Activated CD4-positive, CD25-positive, alpha-beta regulatory T cell treated with anti-CD3 and anti-CD28 coated beads, Interleukin-2, amount 50 U/mL, for 24 hours (primary cell): ENCODE measurements at places on chromosomes 1 and 21.

GRCh38 chr1:81412954-81413353, 387.8 kb upstream of the ADGRL2 start:
- no peak for ATAC-seq

DNA sequence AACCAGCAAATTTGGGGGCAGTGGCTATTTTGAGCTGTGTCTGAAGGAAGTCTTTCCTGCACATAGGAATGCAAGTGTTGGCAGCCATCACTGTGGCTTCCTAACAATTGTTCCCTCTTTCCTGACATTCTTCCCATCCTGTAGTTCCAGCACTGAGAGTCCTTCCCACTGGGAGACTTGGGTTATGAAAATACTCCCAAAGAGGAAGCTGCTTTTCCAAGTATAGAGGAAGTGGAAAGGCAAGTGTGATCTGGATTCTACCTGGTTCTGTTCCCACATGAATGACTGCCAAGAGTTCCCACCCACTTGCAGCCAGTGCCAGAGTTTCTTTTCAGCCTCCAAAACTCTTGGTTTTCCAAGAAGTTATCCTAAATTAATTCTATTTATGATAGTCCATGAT, 98.5 kb upstream of the CD53 start:
- no peak for ATAC-seq

DNA sequence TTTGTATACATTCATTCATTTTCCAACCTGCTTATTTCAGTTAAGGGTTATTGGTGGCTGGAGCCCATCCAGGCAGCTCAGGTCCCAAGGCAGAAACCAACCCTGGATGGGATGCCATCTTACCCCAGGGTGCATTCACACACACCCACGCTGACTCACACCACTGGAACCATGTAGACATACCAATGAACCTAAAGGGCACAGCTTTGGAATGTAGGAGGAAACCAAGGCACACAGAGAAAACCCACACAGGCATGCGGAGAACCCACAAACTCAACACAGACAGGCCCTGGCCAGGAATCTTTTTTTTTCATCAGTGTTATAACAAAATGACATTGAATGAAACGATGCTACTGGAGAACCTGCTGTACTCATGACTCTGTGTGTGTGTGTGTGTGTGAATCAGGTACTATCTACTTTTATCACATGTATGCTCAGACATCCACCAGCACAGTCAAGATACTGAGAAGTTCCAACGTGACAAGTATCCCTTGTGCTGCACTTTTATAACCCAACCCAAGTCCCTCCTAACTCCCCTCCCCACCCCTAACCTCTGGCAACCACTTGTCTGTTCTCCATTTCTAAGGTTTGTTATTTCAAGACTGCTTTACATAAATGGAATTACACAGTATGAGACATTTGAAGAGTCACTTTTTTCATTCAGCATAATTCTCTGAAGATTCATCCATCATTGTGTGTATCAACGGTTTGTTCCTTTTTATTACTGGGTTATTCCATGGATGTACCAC, 286.8 kb upstream of the PLD5 start:
- no peak for ATAC-seq

- no peak for ATAC-seq
Measured at GRCh38 chr21:39536835-39537234, 75.9 kb upstream of the B3GALT5 start.

- ATAC-seq: no peak
Measured at GRCh38 chr1:232340446-232340845, 289.5 kb downstream of the SIPA1L2 start.

DNA sequence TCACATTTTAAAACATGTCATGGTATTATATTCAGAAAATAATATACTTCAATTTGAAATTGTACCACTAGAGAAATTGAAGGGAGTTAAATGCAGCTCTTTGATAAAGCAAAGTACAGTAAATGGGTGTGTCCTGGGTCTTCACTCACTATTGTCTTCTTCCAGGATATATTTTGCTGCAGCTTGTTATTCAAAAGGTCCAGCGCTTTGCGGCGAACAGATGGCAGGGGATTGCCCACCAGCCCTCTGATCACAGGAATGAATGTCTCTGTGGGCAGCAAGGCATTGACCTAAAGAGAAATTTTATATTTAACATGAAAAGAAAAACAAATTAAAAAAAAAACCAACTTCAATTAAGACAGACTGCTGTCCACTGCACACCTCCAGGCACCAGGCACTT, 35.1 kb downstream of the LGALS8 start:
- no peak for ATAC-seq

GRCh38 chr21:39388038-39388810, 39.3 kb upstream of the HMGN1 start:
- ATAC-seq: peak; percentile 88

DNA sequence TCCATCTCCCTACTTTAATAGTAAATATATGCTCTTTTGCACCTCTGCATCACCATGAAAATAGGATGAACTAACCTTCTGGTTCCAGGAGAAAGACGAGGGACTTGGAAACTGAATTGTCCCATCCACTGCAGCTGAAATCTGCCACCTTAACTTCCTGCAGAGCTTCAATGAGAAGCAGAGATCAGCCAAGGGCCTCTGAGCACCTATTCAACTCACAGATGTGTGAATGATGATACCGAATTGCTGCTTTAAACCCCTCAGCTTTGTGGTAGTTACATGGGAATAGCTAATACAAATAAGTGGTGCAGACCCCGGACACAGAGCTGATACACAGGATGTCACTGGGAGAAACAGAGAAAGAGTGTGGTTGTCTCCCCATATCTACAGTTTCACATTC, 616.8 kb downstream of the NCAM2 start:
- no peak for ATAC-seq

GRCh38 chr1:115218699-115219098, 119.3 kb downstream of the NGF start:
- ATAC-seq: no peak

- ATAC-seq: no peak
Measured at GRCh38 chr1:54610601-54611580, 12.4 kb downstream of the FAM151A start.

DNA sequence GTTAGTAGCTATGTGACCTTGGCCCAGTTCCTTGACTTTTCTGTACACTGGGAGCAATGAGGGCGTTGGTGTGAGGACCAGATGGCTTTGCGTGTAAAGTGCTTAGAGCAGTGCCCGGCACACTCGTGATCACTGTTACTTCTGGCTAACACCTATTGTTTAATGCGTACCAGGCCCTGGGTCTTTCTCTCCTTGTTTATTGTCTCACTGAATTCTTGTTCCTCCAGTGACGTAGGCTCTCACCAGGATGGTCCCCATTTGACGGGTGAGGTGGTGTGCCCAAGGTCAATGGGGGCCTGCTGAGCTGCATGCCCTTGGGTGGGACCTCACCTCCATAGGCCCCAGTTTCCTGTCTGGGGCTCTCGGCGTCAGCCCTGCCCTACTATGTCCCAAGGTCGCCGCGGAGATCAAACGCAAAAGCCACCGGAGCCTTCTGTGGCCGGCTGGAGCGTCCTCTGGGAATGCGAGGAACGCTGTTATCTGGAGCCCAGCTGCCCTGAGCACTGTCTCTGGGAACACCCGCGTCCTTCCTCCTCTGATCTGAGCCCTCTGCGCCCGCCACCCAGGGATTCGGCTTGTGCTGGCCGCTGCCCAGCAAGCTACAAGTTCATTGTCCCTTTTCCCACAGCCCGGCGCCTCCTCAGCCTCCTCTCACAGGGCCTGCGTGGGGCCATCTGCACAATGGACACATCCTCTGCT, 28.9 kb downstream of the ALPL start:
- no peak for ATAC-seq

GRCh38 chr21:33684068-33684467, 41.8 kb downstream of the ITSN1 start:
- ATAC-seq: no peak

DNA sequence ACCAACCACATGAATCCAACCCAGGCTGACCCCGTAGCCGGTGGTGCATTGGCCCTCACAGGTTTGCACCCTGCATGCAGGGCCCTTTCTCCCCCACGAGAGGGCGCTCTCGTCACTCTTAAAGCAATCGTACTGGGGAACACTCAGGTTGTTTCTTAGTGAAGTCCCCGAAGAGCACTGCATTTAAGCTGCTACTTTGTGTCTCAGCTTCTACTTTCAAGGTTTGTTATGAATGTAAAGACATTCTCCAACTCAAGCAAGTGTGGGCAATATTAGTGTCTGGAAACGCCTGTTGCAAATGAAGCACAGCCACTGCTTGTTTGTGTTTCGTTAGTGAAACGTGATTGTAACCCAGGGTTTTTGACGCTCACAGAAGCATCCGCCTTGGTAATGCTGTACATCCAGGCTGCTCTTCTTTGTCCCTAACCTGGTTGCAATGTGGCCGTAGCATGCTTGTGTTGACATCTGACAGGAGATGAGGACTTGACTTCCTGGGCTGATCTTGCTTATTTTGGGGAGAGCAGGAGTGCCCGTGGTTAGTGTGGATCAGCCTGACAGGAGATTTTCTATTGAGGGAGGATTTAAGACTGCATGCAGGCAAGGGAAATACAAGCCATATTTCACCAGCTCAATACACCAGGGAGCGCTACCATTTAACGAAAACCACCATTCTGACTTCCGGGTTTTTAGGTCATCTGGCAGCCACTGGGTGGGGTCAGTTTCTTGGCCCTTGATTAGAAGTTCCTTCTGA, 79.8 kb downstream of the ST6GALNAC3 start:
- ATAC-seq: peak; percentile 90

DNA sequence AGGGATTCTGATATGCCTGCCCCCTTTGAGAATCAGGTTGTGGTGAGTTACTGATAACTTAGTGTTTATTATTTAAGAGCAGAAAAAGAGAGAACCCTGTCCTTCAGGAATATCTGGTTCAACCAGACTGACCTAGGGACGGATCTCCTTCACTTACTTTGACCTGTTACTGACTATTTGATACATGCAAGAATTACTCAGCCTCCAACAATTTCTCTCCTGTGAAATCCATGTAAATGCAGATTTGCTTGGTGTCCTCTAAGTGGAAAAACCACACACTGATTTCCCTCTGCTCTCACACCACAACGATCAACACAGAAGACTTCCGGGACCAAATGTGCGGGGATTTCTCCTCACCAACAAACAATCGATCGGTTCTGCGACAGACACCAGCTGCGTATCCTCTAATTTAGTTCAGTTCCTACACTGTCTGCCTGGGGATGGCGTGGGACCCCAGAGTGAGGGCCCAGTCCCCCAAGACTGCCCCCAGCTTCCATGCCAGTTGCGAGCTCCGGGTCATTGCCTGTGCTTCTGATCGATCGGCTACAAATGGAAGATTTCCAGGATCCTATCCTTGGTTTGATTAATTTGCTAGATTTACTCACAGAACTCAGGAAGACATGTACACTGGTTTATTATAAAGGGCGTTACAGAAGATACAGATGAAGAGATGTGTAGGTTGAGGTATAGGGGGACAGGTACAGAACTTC, 51.7 kb downstream of the BACE2 start:
- ATAC-seq: no peak

DNA sequence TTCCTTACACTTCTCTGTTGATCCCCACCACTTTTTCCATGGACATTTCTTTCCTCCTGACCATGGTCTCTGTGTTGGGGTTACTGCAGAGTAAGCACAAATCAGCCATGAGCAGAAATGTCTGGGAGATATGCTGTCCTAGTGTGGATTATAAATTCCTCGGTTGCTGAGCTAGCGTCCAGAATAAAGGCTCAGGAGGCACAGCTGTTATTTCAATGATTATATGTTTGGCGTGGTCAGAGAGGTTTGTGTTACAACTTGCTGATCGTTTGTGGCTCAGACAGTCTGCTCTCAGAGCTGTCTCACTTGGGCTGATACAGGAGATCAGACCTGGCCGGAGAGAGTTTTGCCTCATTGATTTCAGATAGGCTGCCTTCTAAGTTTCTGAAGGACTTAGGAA, 37.5 kb upstream of the LAMC2 start:
- ATAC-seq: no peak

DNA sequence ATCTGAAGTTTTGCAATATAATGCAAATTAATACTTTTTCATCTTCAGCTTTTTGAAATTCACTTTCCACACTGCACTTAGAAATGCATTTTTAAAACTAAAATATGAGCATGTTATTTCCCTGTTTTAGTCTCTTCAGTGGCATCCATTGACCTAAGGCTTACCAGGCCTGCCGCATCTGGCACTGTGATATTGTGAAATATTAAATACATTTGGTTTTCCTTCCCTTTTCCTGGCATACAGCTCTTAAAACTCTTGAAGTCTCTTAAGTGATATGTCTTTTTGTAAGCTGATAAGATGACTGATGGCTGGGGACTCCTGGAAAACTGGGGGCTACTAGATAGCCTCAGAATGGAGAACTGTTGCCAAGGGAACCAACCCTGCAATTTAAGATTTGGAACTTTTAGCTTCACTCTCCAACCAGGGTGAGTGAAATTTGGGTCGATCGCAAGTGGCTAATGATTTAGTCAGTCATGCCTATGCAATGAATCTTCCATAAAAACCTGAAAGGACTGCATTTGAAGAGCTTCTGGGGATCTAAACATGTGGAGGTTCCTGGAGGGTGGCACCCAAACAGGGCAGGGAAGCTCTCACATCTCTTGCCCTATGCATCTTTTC, 75.5 kb upstream of the PDC start:
- ATAC-seq: no peak

GRCh38 chr21:42396799-42397745, 1.2 kb upstream of the TMPRSS3 start:
- no peak for ATAC-seq

GRCh38 chr1:219581766-219582165, 31.1 kb downstream of the ZC3H11B start:
- no peak for ATAC-seq

GRCh38 chr1:2033165-2033564, 14.0 kb downstream of the GABRD start:
- no peak for ATAC-seq

GRCh38 chr1:101520302-101520701, 283.5 kb downstream of the S1PR1 start:
- no peak for ATAC-seq

DNA sequence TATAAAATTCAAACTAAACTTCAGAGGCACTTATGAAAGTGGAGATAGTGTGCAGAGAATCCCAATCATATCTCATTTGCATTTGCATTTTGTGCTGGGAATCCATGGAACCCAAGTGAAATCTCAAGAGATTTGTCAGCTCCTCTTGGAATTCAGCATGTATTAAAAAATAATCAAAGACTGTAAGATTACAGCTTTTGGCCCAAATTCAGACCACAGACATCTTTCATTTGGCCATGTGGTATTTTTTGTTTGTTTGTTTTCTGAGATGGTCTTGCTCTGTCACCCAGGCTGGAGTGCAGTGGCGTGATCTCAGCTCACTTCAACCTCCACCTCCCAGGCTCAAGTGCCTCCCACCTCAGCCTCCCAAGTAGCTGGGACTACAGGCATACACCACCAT, 3.8 kb upstream of the CACYBP start:
- no peak for ATAC-seq

GRCh38 chr1:40339420-40340323, 22.6 kb upstream of the COL9A2 start:
- ATAC-seq: no peak

DNA sequence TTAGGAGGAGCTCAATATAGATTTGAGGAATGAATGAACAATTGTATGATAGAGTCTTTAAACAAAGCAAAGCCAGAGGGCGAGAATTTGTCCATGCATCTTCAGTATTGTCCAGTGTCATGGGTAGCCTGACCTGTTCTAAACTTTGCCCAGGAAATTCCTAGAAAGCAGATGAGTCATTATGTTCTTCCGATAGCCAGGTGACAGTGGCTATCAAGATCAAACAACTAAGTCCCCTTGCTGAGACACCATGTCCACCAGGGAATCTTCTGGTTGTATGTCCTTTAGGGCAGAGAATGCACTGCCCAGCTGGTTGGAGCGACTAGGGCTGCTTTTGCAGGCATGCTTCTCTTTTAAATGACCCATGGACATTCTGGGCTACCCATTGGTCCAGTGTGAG, 1.8 kb upstream of the SLC26A9 start:
- ATAC-seq: no peak

GRCh38 chr1:24392604-24392946, 21.0 kb downstream of the STPG1 start:
- ATAC-seq: peak; percentile 3
